ENCODE measurements at places on chromosomes 6 and 20.

- DNase-seq = no peak
These were observed 383.7 kb downstream of the MAFB start for GRCh38 chr20:40305303-40305702.

GRCh38 chr6:43845646-43846045, 75.6 kb downstream of the VEGFA start:
- DNase-seq = no peak

DNA sequence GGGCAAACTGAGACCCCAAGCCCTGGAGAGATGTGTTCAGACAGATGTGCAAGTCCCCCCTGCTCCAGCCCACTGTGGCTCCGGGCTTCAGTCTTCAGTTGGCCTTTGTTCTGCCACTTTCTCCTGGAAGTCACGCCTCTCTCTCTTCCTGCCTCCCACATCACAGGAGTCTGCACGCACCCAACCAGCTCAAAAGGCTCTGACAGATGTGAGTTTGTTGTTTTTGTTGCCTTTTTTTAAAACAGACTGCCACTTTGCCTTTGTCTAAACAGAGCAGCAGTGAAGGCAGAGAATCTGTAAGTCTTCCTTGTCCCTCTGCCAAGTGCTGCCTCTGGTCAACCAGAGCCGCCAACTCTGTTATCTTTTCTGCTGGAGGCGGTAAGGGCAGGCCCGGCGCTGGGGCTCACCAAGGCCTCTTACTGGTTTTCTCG, 149.7 kb downstream of the TFAP2C start:
- DNase-seq = no peak

GRCh38 chr6:135418040-135418760, 79.3 kb downstream of the AHI1 start:
- DNase-seq = no peak

- DNase-seq = no peak
These were observed 1.2 kb downstream of the TSBP1 start for GRCh38 chr6:32370505-32370904.

GRCh38 chr6:119142041-119142440, 63.6 kb upstream of the FAM184A start:
- DNase-seq = no peak

DNA sequence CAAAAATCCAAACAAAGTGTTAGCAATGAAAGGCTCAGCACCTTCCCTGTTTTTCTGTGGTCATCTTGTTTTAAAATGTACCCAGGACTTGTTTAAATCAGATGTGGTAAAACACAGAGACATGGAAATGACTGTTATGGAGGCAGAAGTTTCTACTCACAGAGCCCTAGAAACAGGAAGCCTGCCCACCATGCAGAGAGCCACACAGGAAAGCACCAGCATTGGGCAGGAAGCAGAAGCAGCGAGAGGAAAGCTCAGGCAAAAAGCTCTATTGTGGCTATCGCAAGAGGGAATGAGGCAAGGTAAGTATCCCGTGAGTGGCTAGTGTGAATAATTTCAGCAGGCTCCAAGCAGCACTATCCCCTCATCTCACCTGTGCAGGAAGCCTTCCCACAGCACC, 42.8 kb downstream of the GPR6 start:
- no peak for DNase-seq

GRCh38 chr6:34182751-34183531, 37.1 kb upstream of the GRM4 start:
- DNase-seq = peak; percentile 74

DNA sequence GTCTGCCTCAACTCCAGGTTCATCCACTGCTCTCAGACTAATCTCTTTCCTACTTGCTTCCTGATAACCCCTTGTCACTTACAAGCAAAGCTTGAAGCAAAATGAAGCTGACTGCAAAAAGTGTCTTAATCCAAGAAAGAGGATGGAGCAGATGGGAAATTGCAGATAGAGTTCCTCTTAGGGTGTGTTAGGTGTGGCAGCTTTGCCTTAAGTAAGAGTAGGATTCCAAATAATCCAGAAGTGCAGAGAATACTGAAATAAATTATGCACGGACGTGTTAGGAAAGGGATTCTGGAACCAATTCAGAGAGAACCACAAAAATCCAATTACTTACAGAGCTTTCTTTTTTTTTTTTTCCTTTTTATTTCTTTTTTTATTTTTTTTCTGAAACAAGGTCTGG, 6.1 kb upstream of the RPL7L1 start:
- DNase-seq = no peak

DNA sequence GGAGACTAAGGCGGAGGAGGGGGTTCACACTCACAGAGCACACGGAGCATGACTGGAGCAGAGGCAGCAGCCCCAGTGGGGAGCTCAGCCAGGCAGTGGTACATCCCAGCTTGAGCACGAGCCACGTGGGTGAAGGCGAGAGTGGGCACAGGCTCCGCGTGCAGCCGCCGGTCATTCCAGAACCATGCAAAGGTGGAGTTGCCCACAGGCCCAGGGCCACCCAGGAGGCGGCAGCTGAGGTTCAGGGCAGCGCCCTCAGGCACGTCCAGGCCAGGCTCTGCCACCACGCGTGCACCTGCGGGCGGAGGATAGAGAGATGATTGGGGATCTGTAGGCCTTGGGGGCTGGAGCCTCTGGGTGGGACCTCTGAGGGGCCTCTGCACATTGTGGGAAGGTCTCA, 9.5 kb upstream of the ADAM33 start:
- DNase-seq = no peak

DNA sequence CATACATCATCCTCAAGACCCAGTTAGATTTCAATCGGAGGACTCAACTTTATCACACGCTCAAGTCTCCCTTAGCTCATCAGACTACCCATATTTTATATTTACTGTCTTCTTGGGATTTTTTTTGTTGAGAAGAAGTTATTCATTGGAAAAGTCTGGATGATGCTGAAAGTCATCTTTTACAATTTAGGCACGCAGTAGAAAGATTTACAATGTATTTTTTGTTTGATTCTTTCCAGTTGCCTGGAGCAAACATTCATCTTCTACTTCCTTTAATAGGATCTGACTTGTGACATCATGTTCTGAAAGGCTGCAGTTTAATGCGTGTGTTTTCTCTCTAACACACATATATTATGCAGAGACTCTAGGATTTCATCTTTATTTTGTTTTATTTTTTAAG, 235.7 kb downstream of the DOK5 start:
- DNase-seq = no peak

GRCh38 chr20:63941282-63942081, 14.7 kb downstream of the UCKL1 start:
- DNase-seq = peak; percentile 75

- DNase-seq = no peak
These were observed 65.5 kb upstream of the TNFAIP3 start for GRCh38 chr6:137801352-137802114.

GRCh38 chr6:2950713-2951112, 20.7 kb downstream of the SERPINB6 start:
- no peak for DNase-seq

GRCh38 chr6:169723991-169724493, 258 bp downstream of the PHF10 start:
- peak; percentile 30 for DNase-seq

- DNase-seq = no peak
These were observed 147.0 kb upstream of the PTPRK start for GRCh38 chr6:128667339-128667858.

GRCh38 chr6:149306967-149307366, 10.5 kb upstream of the TAB2 start:
- DNase-seq = no peak

- DNase-seq = no peak
These were observed 39.1 kb downstream of the EPB41L2 start for GRCh38 chr6:131023834-131024504.

GRCh38 chr20:7003598-7003997, 236.1 kb downstream of the BMP2 start:
- DNase-seq = no peak

DNA sequence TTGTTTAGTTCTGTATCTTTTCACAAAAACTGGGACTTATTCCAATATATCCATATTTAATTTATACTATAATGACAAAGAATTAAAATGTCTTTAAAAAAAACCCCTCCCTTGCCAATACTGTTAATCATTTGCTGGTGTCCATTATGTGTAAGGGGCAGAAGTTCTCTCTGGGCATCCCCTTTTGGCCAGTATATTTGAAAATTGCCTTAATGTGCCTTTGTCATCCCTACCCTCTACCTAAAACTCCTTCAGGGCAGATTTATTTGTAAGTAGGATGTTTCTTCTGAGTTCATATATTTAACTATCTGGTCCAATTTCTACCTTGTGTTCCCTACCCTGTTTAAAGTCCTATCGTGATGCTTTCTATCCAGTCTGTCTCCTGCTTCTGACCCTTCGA, 62.9 kb downstream of the ARHGAP18 start:
- no peak for DNase-seq

GRCh38 chr20:63737945-63738686, 1.5 kb upstream of the SLC2A4RG start:
- no peak for DNase-seq

- DNase-seq = no peak
These were observed 16.7 kb upstream of the CLIC5 start for GRCh38 chr6:46032110-46032998.

- DNase-seq = no peak
These were observed 30.7 kb upstream of the NT5E start for GRCh38 chr6:85419046-85419759.

- no peak for DNase-seq
These were observed 46.0 kb downstream of the OR2B6 start for GRCh38 chr6:28003059-28003458.

DNA sequence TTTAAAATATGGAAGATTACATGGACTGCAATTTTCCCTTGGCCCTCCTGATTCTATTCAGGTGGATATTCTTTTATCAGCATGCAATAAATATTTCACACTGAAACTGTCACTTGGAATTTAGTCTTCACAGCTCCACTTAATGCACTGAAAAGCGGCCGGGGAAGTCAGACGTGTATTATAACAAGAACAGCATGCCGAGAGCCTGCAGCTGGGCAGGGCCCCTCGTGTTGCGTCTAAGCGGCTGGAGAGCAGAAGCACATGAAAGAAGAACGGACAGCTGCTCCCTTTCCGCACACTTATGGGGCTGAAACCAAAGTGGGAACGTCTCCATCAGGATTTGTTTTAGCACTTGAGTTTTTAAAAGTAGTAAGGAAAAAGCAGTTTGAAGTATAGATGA, 57.2 kb downstream of the LYRM4 start:
- DNase-seq = no peak

GRCh38 chr6:47000842-47001241, 41.3 kb downstream of the ADGRF1 start:
- no peak for DNase-seq

DNA sequence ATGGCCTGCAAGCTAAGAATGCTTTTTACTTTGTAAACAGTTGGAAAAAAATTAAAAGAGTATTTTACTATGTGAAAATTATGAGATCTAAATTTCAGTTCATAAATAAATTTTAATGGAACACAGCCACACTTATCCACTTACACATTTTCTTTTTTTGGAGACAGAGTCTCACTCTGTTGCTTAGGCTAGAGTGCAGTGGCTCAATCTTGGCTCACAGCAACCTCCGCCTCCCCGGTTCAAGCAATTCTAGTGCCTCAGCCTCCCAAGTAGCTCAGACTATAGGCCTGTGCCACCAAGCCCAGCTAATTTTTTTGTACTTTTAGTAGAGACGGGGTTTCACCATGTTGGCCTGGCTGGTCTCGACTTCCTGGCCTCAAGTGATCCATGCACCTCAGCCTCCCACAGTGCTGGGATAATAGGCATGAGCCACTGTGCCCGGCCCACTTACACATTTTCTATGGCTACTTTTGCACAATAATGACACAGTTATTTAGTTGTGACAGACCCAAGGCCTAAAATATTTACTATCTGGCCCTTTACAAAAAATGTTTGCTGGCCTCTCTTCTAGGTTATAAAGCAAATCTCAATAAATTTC, 109.6 kb downstream of the INSM1 start:
- DNase-seq = no peak

DNA sequence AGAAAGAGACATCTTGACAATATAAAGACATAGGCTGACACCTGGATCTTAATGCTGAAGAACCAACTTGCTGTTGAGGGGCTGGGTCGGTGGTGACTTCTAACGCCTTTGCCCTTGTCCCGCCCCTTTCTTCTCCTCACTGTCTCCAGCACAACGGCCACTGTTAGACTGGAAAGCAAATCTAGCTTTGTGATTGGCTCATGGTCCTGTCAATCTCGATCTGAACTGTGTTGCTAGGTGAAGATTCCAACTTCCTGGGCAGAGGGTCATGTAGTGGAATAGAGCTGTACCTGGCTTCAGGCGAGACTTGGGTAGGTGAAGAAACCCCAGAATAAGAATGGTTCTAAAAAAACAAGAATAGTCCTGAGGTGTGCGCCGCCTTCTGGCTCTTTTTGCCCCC, at the start of gene PGK2:
TSS of gene PGK2 (minus strand) at position 110 of the 400 bp plus-strand sequence. CDS start at position 12, 98 bp downstream.
- DNase-seq = no peak

DNA sequence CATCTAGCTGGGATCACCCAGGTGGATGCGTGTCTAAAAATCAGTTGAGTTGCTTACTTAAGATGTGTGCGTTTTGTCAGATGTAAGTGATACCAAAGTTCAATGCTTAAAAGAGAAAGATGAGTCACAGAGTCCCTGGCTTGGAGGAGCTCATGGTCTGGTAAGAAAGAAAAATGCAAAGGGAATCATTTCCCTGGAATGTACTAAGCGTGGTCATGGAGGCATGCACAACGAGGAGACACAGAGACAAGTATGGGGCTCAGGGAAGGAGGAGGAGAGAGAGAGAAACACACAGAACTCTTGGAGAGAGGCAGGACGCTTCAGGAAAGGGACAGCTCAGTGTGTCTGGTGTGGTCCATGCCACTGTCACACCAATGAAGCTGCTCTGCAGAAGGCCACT, 186.9 kb upstream of the GMDS start:
- DNase-seq = no peak

GRCh38 chr6:66897576-66897975, 1190.5 kb upstream of the EYS start:
- DNase-seq = no peak

- DNase-seq = no peak
These were observed 92.4 kb downstream of the PSMG4 start for GRCh38 chr6:3351105-3351676.

- no peak for DNase-seq
These were observed 112.4 kb downstream of the BTBD9 start for GRCh38 chr6:38527371-38527770.

DNA sequence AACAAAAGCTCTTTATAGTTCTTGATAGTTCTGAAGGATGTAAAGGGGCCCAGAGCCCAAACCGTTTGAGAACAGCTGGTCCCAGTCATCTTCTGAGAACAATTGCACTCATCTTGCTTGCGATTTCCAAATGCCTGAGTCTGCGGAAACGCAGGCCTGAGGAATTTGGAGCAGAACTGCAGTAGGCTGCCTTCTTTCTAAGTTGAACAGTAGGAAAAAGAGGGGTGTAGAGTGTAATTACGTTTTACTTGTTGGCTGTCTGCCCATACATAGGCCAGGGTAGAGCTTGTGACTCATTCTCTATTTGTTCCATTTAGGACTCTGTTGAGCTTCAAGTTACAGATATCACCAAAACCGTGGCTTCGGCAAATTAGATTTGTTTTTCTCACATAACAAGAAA, 42.0 kb upstream of the KIF16B start:
- DNase-seq = no peak

Data from effector memory CD8-positive, alpha-beta T cell (primary cell).